RPMI8226 (cell line): ENCODE measurements at places on chromosomes 5 and 9.

DNA sequence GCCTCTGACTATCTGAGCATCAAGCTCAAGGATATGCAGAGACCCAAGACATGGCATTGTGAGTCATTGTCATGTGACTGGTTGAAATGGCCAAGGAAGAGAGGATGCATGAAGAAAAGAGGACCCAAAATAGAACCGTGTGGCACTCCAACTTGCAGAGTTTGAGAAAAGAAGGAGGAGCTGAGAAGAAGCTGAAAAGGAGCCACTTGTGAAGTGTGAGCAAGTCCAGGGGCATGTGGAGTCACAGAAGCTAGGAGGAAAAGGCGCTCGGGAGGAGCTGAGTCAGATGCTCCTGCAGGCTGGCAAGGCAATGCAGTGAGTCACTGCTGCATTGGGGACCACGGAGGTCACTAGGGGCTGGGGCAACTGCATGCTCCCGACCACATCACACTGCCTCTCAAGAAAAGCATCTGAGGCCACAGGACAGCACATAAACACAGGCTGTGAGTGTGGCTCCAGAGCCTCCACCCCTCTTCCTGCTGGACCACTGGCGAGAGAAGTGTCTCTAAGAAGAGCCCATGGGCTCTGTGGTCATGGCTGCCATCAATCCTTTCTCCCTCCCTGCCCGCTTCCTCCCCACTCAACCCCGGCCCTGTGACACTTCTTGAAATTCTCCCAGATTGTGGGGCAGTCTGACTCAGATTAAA, 197.6 kb downstream of the DRD1 start:
- no peak for DNase-seq

DNA sequence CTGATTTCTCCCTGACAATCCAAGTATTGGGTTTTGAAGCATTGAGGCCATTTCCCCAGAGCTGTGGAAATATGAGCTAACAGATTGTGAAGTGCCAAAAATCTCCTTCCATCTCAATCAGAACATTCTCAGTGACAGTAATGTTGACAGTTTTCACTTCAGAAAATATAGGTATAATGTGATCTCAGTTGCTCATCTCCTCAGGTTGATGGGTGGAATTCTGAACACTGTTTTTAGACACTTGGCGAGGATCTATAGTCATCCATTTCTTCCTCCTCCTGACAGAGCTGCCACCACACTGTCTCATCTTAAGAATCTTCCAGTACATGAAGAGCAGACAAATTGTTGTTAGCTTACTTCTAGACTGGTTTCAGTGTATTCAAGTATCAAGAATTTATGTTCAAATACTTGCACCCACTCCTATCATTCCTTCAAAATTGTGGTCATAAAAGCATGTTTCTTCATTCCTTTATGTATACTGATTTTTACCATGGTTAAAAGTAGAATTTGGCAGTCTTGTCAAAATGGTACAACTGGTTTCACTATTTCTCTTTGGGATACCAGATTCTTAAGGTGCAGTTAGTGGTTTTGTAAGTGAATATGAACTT, 199.7 kb upstream of the TLE4 start:
- DNase-seq = no peak

DNA sequence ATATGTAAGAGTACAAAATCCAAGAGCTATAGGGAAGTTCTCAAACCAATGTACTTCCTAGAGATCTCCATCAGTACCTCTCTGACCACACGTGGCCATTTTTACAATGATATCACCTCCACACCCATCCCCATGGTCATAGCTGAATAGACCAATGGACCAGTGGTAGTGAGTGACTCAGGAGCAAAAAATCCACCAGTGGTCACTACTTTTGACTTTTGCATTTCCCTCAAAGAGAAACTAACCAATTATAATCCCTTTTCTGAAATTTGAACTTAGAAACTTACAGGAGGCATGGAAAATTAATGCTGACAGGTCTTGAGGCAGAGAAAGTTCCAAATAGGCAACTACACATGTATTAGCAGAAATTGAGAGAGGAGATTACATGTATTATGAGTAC, 238.4 kb downstream of the TRPM3 start:
- DNase-seq = no peak

DNA sequence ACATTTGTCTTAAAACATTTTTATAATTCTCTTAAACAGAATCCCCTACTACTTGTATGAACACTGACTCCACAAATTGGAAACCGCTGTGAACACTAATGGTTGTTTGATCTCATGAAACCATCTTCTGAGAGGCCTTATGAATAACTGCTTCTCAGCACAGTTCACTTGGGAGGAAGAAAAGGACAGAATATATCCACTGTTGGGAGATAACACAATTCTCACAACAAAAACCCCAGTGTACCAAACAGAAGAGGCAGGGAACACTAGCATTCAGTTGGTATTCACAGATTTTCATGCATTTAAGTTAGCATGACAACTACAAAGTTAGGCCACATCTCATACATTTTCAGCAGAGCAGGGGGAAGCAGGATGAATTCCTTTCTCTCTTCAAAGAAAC, 89.0 kb upstream of the SELENOP start:
- no peak for DNase-seq

DNA sequence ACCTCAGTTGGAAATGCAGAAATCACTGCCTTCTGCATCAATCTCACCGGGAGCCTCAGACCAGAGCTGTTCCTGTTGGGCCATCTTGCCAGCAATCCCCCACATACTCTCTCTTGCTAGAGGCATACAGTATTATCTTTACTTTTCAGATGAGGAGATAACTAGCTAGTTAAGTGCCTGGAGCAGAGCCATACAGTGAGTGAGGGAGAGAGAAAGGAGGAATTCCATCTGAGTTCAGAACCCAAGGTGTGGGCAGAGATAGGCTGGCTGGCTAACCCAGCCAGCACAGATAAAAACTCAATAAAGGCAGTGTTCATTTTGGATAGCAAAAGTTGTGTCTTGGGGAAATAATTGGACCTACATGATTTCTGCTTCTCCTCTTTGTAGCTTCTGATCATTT, 268.0 kb upstream of the KIF2A start:
- no peak for DNase-seq

- no peak for DNase-seq
These were observed 182.7 kb downstream of the PIK3R1 start for GRCh38 chr5:68398146-68398812.

DNA sequence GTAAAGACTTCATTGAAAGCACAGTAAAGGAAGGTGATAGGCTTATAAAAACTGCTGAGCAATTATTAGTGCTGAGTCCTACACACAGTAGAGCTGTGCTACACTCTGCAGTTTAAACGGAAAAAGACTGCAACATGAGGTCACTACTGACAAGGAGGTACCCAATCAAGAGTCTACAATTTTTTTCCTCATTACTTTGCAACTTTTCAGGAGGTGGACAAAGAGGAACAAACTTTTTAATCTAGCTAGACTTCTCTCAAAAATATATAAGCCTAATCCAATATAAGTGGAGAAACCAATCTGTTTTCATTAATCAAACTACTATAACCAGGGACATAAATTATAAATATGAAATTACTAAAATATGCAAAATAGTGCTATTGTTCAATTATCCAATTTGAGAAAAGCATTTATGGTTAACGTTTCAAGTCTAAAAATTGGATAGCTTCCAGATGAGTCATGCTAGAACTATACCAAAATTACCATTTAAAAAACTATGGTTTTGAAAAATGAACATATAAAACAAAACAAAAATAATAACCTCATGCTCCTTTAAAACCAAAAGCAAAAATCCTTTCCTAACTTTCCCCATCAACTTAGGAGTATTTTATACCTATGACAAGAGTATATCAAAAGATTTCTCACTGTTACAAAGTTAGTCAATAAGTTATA, 37.7 kb downstream of the FAM13B start:
- DNase-seq = peak; percentile 30

DNA sequence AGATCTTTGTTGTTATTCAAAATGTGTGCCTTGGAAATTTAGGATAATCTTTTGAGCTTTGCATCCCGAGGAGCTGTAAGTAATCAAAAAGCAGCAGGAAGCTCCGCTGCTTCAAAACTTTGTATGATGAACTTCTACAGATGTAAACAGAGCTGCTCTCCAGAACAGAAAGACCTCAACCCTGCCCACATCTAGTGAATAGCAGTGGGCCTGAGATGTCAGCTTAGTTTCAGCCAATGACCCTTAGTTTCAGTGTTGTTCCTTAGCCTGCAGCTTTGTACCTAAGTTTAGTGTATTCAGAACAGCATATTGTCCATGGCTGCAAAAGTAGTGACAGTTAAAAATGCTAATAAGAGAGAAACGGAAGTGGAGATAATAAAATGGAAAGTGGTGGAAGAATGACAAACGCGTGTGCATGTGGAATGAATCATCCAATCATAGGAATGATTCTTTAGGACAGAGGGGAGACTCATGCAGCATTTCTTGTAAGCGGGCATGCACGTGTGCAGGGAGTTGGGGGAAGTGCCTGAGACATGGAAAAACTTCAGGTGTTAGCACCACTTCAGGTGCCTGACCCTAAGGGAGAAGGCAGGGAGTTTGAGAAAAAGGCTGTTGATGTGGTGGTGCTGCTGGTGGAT, 24.9 kb downstream of the SNX24 start:
- no peak for DNase-seq

GRCh38 chr9:85112391-85112790, 442.9 kb downstream of the NTRK2 start:
- DNase-seq = no peak

DNA sequence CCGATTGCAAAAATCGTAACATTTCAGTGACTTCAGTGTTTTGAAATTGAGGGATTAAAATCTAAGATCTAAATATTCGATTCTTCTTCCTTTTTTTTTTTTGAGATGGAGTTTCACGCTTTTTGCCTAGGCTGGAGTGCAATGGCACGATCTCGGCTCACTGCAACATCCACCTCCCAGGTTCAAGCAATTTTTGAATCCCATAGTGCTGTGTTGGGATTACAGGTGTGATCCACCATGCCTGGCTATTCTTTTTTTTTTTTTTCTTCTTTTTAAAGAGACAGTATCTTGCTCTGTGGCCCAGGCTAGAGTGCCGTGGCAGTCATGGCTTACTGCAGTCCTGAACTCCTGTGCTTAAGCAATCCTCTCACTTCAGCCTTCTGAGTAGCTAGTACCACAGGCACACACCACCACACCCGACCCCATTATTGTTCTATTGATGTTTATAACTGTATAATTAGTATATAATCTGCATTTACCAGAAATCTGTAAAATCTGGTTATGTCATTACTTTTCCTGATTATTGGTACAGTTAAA, 42.7 kb downstream of the NSD1 start:
- DNase-seq = no peak

DNA sequence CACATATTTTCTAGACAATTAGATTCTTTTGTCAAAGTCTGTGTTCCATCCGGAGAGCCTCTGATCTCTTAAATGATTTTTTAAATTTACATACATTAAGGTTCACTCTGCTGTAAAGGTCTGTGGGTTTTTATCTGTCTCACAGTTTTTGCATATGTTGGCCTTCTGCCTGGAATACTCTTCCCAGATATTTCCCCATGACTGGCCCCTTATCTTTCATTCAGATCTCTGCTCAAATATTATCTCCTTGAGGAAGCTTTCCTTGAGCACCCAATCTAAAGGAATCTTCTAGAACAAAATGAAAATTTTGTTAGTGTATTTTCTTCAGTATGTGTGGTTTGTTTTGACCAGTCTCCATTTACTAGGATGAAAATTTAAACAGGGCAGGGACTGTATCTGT, 26.3 kb downstream of the FAF2 start:
- DNase-seq = no peak
